ENCODE measurements at places on chromosomes 7 and 10. TPM values are rescaled to one million over a fixed set of nuclear protein-coding genes. Genes with fewer than 3 reads are reported as not detected.

- DNase-seq = no peak
These were observed 150.9 kb upstream of the MTPN start for GRCh38 chr7:136128050-136128449.

DNA sequence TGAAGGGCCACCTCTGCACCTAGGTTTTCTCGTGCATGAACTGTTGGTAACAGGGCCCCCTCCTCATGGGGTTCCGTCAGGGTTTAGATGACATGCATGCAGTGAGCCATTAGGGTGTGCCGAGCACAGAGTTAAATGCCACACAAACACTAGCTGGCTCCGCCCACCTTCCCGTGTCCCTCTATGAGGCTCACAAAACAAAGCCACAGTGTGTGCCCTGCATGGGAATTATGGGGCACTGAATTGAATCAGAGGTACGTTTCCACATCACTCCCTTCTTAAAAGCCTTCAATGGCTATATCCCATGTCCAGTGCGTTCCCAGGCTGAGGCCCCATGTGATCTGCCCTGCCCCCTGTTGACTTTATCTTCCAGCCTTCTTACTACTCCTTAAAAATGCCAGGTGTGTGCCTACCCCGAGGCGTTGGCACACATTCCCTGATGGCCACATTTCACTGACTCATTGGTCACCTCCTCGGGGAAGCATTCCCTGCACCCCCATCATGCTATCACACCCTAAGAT lies 35.7 kb downstream of the GSDME start:
- DNase-seq = no peak

DNA sequence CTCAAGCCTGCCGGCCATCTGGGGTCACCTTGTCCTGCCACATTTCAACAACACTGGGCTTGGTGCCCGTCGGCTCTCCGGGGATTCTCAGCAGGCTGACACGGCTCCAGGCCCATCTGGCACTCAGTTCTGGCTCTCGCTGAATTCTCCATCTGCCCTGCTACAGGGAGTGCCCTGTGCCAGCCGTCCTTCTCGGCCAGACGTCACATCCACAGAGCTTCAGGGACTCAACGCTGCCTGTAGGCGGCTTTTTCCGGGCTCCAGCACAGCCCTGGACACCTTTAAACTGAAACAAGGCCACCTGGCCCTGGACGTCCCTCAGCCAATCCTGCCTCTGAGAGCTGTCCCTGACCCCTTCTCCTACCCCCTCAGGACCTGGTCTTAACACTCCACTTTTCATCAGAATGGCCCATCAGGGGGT lies 43.0 kb downstream of the TMEM130 start:
- DNase-seq = no peak

- no peak for DNase-seq
These were observed 10.8 kb upstream of the GSDME start for GRCh38 chr7:24767878-24768569.

LRRC18 gene
- not detected for total RNA-seq

ARHGAP19 gene
- total RNA-seq = 11.1 TPM

PTPRN2 gene
- total RNA-seq = 1.8 TPM

PGAM1 gene
- 106 TPM for total RNA-seq

GARIN1A gene
- total RNA-seq = 1.2 TPM

Data from suprapubic skin (tissue), 4 donors.